Stimulated activated CD4-positive, alpha-beta T cell treated with anti-CD3 and anti-CD28 coated beads, Interleukin-4, amount 100 ng/mL, for 1 hour (primary cell): ENCODE measurements at places on chromosomes 5 and 9.
A peak's percentile ranks its signal among the peaks of the same experiment; 100 is the strongest.

GRCh38 chr5:7845557-7845956, 5.4 kb downstream of the CFAP90 start:
- no peak for DNase-seq

- no peak for DNase-seq
Measured at GRCh38 chr5:150503977-150504620, 3.8 kb upstream of the NDST1 start.

- DNase-seq, result no peak
Measured at GRCh38 chr9:21154018-21154608, 12.3 kb downstream of the IFNA21 start.

DNA sequence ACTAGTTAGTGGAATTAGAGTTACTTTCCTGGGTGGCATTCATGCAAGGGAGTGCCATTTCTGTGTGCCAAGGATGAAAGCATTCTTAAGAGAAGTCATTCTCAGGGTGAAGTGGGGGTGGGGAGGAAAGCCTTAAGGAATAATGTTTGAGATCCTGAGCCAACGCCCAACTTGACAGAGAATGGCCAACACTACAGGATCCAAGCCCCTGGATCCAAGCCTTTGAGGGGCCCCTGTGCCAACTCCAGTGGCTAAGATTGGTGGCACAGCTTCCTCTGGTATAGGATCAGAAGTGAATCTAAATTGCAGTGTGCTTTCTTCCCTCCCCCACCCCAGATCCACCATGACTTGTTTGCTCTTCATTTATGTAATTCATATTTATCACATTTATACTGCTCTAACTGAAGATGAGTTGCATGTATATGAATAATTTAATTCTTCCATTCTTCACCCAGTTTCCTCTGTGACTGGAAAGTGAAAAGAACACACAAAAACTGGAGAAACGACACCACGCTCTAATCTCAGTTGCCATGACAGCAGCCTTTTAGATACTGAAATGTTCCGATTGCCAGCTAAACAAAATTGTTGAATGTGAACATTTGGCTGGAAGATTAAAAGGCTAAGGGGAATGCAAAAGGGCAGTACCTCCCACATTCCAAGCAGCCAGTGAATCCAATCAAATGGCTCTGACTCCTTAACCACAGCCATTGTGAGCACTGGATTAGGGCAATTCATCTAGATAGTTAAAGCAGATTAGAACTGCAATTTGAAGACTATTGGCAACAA, 4.5 kb downstream of the ZNF608 start:
- DNase-seq, result no peak

- no peak for DNase-seq
Measured at GRCh38 chr9:123326662-123327093, 29.3 kb upstream of the CRB2 start.

- no peak for DNase-seq
Measured at GRCh38 chr5:123421773-123422172, 1.4 kb downstream of the CEP120 start.

GRCh38 chr5:115377468-115378217, 81.2 kb upstream of the CCDC112 start:
- no peak for DNase-seq

DNA sequence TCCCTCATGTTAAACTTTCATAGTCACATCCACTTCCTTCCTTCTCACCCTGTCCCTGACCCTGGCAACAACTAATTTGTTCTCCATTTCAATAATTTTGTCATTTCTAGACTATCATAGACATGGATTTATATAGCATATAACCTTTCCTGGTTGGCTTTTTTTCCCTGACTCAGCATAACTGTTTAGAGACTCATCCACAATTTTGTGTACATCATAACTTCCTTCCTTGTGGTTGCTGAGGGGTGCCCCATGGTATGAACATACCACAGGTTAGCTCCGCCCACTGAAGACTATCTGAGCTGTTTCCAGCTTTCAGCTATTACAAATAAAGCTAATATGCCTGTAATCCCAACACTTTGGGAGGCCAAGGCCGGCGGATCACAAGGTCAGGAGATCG, 137.3 kb downstream of the PHF2 start:
- DNase-seq, result no peak

- DNase-seq, result no peak
Measured at GRCh38 chr5:36355516-36355915, 53.8 kb upstream of the RANBP3L start.

DNA sequence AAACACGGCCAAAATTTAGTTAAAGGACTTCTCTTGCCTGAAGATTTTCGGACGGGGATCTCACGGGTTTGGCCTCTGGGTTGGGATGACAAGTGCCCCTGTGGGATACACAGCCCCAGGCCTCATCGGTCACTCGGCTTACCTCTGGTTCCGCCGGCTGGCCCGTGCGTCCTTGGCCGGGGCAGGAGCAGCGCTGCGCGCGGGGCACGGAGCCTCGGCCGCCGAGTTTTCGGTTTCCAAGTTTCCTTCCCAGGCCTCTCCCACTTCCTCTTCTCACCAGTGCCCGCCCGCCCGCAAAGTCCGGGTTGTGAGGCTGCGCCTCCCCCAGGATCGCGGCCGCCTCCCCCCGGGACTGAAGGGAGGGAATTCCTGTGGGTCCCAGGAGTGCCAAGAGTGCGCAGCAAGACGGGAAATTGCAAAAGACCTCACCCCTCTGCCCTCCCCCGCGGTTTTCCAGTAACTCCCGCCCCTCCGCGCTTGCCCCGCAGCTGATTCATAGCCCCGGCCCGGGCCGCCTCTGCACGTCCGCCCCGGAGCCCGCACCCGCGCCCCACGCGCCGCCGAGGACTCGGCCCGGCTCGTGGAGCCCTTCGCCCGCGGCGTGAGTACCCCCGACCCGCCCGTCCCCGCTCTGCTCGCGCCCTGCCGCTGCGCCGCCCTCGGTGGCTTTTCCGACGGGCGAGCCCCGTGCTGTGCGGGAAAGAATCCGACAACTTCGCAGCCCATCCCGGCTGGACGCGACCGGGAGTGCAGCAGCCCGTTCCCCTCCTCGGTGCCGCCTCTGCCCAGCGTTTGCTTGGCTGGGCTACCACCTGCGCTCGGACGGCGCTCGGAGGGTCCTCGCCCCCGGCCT, at the start of gene OSMR:
OSMR (plus strand) TSS at position 487 of the 853 bp plus-strand sequence. CDS start 23,033 bp downstream, outside the sequence.
- peak; percentile 18 for DNase-seq

GRCh38 chr9:21028466-21028865, 3.0 kb downstream of the HACD4 start:
- DNase-seq, result no peak

DNA sequence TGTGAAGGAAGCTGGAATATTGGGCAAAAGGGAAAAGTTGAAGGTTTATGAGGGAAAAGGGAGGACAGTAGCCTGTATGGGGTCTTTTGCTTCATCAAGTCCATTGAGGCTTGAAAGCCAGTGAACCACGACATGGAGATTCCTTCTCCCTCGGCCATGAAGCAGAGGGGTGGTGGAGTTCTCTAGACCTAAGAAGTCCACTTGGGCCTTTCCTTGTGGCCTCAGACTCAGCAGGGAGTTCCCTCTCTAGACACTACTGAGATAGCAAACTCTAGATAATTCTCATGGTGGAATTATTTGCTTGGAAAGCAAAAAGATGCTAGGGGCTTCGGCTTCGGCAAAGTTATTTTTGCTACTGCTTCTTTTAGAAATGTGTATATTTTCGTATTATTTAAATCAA, 78.5 kb downstream of the FOXD1 start:
- DNase-seq, result no peak

DNA sequence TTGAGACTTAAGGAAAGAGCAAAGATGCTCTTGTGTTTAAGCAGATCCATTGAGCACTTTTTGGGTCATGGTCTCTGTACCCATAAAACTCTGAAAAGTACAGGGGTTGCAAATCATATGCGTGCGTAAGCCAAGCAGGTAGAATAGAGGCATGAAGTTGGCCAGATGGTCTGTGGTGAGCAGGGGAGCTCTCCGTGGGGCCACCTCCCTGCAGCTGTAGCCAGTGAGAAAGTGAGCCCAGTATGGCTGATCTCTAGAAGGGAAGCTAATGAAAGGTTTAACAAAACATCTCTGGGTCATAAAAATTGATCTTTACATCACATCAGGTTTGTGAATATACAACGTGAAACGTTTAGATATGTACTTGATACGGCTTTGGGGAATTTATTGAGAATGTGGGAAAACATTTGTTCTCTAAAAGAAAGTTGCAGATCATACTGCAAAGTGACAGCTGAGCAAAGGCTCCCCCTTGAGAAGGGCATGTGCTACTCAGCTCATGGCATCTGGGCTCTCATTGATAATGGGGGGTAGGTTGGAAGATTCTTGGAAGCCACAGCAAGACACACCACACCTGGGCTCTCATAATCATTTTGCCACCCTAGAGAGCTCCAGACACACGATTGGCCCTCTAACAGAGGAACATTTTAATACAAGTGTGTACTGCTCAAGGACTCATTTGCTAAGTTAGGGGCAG, 30.6 kb downstream of the SH3GL2 start:
- DNase-seq, result no peak

- no peak for DNase-seq
Measured at GRCh38 chr5:158482125-158482524, 617.6 kb downstream of the EBF1 start.

- DNase-seq, result no peak
Measured at GRCh38 chr5:178322736-178323540, 90.3 kb upstream of the PHYKPL start.

DNA sequence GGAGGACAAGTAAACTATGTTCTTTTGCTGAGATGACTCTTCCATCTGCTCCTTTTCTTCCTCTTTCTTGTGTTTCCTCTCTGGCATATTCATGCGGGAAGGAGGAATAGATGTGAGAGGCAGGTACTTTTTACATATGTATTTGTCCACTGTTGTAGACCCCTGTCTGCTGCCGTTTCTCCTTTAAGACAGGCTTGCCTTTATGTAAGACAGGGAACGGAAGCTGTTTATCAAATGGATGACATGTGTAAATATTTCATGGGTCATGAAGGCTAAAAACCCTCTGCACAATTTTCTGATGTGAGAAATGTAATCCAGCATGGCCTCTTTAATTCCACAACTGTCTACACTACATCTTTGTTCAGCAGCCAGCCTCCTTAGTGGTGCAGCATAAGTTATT, 1525.5 kb upstream of the NUDT12 start:
- DNase-seq, result no peak

- DNase-seq, result no peak
Measured at GRCh38 chr5:98755406-98755805, 18.1 kb upstream of the RGMB start.

DNA sequence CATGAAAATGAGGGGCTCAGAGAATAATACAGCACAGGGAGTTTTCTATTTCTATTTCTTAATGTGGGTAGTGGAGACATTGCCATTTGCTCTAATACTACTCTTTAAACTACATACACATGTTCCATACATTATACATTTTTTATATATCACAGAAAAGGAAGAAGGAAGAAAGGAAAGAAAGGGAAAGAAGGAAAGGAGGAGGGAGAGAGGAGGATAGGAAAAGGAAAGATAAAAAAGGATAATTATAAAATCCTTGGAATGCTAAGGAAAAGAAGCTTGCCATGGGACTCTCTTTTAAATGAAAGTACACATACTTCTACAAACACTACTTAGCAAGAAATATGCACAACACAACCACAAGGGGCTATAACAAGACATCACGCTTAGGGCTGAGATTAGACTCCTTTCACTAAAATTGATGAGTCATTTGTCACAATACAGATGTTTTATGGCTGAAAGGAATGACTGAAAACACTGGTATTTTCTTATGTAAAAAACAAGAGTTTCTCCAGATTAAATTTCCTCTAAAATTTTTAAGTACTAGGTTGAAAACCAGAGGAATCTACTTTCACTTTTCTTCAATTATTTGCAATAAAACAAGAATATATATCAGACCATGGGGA, 219.8 kb downstream of the ARL15 start:
- DNase-seq, result no peak

GRCh38 chr9:2853517-2853916, 9.6 kb upstream of the PUM3 start:
- no peak for DNase-seq

GRCh38 chr9:129939431-129939830, 103.6 kb downstream of the FNBP1 start:
- no peak for DNase-seq

- no peak for DNase-seq
Measured at GRCh38 chr5:456351-457194, 13.6 kb downstream of the EXOC3 start.

DNA sequence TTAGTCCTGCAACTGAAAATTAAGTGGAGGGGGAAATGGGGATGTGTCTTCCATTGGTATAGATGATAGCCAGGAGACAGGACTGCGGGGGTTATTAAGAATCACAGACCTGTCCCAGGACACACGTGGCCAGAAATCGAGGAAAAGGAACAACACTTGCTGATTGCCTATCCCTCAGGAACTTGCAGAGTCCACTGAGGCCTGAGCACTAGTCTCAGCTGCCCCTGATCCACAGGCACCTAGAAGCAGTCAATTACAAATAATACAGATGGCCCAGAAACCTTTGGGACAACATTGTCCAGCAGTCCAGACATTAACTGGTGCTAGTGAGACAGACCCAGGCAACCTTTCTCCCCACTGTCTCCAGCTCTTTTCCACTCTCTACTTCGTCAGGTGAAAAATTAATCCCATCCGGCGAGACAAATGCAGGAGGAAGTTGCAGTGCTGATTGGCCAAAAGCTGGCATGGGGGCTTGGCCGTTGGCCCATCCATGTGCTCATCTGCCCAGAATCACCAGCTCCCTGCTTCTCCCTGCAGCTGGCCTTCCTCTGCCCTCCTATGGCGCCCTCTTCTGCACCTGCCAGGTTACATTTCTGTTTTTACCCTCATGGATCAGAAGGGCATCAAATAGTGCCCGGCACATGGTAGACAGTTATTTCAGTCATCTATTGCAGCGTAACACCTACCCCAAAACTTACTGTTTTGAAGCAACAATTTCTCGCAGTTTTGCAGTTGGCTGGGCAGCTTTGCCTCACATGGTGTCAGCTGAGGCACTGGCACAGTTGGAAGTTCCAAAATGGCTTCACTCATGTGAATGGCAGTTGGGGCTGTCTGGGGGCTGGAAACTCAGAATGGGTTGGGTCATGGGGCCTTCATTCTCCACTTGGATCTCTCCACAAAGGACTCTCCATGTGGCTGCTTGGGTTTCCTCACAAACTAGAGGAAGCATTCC, 3.6 kb upstream of the B4GALT1 start:
- DNase-seq, result peak; percentile 49

DNA sequence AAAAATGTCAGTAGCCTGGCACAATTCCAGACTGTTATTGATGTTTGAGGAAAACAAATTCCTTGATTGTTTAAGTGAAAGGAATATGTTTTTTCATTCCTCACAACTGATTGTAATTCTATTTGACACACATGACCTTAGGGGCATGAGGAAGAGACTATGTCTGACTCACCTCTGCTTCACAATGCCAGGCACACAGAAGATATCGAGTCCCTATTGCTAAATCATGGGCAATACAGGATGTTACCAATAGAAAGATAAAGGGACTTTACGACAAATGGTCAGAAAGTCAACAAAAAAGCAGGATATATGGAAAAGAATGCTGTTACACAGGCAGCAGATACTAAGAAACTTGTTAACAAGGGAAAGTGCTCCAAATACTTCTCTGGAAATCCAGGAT, 1903.5 kb downstream of the EFNA5 start:
- no peak for DNase-seq

- DNase-seq, result no peak
Measured at GRCh38 chr5:180040287-180041214, 31.0 kb downstream of the RNF130 start.

DNA sequence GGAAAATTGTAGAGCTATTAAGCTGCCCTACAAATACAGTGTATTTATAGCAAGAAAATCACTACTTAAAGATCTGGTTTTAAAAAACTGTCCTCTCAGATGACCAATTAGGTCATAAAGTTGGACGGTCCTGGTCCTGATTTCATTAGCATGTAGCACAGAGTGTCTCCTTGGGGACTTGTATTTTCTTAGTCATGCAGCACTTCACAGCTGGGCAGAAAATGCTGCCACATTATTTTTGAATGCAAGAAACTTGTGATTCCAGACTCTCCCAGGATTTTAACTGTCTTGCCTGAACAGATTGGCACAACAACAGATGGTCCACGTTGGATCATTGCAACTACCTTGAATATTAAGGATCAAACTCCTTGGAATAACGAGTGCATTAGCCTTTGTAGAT, 348.1 kb upstream of the SGCD start:
- DNase-seq, result no peak
